ENCODE measurements at places on chromosomes 2 and 18.

GRCh38 chr2:138536302-138536701, 34.7 kb downstream of the SPOPL start:
- DNase-seq = no peak

DNA sequence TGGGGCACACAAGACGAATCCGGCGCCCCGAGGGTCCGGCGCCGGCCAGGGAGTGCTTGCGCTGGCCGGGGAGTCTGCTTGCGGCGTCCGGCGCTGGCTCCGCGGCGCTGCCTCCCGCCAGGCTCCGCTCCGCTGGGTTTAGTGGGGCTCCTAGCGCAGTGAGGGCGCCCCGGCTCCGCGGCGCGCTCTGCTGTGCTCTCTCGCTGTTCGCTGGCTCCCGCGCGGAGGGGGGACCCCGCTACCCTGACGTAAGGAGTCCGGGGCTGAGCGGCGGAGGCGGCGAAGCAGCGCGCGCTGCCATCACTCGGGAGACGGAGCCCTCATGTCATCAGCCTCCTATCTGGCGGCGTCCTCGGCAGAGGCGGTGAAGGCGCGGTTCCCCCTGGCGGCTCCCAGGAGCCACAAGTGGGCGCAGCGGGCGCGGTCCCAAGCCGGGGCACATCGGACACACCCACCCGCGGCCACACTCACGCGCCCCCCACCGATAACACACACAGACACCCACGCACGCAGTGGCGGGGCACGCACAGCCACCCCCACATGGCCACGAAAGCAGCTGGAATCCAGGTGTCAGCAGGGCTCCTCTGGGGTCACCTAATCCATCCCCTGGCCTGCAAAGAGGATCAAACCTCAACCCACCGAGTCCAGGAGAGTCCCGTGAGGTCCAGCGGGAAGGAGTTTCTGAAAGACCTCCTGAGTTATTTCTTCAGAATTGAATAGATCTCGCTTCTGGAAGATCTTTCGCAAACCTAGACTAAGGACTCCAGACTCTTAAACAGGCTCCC, at the start of gene C1QL2:
Gene C1QL2 (minus strand): TSS at position 189 of the 785 bp plus-strand sequence. CDS start 482 bp downstream, outside the sequence.
- no peak for DNase-seq

GRCh38 chr2:86673986-86674670, 46.0 kb upstream of the RMND5A start:
- no peak for DNase-seq

DNA sequence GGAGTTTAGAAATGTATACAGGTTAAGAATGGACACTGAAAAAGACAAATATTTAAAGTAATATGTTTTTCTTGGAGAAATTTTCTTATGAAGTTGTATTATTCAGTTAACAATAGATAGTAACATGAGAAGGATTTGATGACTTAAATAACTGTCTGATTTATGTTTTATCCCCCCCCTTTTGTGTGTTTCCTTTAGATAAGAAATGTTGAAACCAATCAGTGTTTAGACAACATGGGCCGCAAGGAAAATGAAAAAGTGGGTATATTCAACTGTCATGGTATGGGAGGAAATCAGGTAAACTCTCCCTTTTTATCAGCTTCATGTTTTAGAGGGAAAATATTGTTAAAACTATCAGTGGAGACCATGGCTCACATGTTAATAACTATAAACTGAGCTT, 289.7 kb upstream of the KCNJ3 start:
- no peak for DNase-seq

- DNase-seq = no peak
Measured at GRCh38 chr2:38835990-38836389, 39.7 kb downstream of the DHX57 start.

DNA sequence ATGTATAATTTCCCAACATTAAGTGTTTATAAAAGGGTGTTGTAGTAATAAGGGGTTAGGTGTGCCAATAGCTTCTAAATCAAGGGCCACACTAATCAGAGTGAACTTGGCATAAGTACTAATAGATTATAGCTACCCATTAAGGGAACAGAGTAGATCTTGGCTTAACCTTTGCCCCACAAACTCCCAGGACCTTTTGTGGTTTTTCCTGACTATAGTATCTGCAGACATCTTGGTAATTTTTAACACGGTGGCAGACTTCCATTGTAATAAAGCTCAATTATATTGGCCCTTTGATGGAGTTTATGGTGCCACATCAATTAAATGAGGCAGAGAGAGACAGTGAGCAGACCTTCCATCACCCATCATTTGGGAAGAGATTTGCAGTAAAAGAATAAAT, 358.5 kb upstream of the HNRNPA3 start:
- DNase-seq = no peak
